Breast epithelium (tissue), 4 donors: ENCODE measurements at places on chromosomes 3 and 15. TPM values are rescaled to one million over a fixed set of nuclear protein-coding genes. Genes with fewer than 3 reads are reported as not detected.
A peak's percentile ranks its signal among the peaks of the same experiment; 100 is the strongest.

DNA sequence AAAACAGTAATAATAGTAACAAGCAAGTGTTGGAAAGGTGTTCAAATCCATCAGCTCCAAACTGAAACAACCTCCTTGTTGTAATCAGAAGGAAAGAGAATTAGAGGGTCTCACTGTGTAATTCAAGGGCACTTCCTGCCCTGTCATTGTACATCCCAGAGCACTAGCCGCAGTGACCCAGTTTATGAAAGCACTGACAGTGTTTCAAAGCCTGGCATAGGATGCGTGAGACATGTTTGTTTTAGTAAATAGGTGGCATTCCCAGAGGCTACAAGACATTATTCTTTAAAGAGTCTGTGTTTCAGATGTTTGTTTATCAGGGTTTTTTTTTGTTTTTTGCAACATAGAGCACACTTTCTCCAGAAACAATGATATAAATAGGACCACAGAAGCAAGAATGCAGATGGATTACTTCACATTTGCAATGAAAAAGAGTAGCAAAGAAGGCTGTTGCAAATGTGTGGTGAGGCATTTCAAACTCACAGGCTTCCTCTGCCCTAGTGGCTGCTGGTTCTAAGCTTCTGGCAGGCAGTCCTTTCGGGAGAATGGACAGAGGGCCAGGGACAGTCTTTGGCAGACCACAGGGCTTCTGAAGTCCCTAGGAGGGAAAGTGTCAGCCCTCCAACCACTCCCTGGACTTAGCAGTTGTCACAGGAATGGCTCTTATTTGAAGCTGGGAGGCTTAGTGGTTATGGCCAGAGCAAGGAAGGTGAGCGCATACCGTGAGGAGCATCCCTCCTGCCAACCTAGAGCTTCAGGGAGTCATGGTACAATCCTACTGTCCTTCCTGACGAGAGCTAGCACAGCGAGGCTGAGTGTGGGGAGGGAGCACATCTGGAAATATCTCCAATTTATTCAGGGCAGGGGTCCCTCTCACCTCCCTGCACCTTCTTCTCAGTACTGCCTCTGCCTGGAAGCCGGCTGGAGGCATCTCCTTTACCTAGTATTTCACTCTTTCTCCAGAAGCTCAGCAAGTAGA is 31.4 kb upstream of the TIPARP start:
- H3K36me3 ChIP-seq = no peaks in the 10 kb centered on the region
- H3K27ac ChIP-seq = no peak overlapping the region
- no peak for DNase-seq
- no peak overlapping the region for H3K4me3 ChIP-seq
- no peaks in the 10 kb centered on the region for H3K27me3 ChIP-seq

The CIB2 gene
- 5.8 TPM for total RNA-seq

The IGF2BP2 gene
- total RNA-seq = 23.8 TPM

DNA sequence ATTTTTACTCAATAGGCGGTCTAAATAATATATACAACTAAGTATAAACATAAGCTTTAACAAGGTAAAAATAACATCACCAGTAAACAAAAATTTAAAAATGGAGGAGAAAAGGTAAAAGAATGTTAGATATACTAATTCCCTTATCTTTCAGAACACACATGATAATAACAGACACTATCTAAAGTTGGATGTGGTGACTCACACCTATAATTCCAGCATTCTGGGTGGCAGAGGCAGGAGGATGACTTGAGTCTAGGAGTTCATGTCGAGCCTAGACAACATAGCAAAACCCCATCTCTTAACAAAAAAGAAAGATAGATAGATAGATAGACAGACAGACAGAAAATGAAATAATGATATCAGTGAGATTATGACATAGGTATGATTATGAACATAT is 85.1 kb downstream of the STAG1 start:
- no peak overlapping the region for H3K27ac ChIP-seq
- DNase-seq = no peak
- H3K4me1 ChIP-seq = no peaks in the 10 kb centered on the region
- H3K27me3 ChIP-seq = no peaks in the 10 kb centered on the region
- H3K36me3 ChIP-seq = no peaks in the 10 kb centered on the region
- no peak overlapping the region for H3K4me3 ChIP-seq

The ARHGEF26 gene
- 19.8 TPM for total RNA-seq

DNA sequence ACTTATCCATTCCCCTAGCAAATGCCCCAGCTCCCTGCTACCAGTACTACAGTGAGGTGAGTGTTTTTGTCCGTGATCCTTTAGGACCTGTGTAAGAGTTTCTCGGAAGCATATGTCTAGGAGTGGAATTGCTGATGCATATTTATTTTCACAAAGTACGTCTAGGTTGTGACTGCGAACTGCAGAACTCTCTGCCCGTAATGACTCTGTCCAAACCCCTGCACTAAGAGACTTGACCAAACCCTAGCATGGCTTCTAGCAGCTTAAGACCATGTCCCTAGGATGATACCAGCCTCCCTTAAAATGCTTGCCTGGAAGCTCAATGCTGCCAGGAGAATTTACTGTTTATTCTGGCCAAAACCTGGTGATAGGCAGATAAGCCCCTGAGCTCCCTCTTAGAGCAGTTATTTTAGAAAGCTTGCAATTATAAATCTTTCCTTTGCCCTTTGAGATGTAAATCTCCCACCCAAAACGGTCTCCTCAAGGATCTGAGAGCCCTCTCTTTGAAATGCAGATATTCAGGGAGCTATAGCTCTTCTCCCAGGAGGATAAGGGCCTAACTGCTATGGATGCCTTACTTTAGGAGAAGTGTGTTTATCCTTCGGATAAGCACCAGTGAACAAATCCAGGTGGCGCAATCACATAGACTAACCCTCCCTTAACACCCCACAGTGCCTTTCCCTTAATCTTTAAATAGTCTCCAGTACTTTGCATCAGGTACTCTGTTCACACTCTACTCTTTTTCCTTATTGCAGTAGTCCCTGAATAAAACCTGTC is 14.7 kb upstream of the CA12 start:
- no peak for DNase-seq
- H3K27me3 ChIP-seq = no peaks in the 10 kb centered on the region
- no peaks in the 10 kb centered on the region for H3K36me3 ChIP-seq
- no peaks in the 10 kb centered on the region for H3K4me1 ChIP-seq
- peak overlapping the region; percentile 6 for H3K27ac ChIP-seq
- H3K4me3 ChIP-seq = no peak overlapping the region

DNA sequence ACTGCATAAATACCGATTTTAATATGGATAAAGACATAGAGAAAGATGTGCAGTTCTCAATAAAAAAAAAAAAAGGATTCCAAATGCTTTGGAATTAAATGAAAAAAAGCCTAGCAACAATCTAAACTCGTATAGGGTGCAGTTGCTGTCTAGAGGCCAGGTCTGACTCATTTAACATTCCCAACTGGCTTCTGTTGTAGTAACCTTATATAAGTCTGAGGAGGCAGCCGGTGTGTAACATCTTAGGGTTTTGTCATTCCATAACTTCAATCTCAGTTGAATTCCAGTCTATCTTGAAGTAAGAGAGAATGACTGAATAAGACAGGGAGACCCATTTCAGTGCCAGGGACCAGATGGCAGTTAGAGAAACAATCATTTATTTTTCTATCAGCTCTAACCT is 6.5 kb downstream of the PDCD10 start:
- no peaks in the 10 kb centered on the region for H3K36me3 ChIP-seq
- H3K4me3 ChIP-seq = no peak overlapping the region
- no peak for DNase-seq
- no peak overlapping the region for H3K27ac ChIP-seq
- H3K27me3 ChIP-seq = no peaks in the 10 kb centered on the region

The GABRB3 gene
- total RNA-seq = 1.1 TPM

DNA sequence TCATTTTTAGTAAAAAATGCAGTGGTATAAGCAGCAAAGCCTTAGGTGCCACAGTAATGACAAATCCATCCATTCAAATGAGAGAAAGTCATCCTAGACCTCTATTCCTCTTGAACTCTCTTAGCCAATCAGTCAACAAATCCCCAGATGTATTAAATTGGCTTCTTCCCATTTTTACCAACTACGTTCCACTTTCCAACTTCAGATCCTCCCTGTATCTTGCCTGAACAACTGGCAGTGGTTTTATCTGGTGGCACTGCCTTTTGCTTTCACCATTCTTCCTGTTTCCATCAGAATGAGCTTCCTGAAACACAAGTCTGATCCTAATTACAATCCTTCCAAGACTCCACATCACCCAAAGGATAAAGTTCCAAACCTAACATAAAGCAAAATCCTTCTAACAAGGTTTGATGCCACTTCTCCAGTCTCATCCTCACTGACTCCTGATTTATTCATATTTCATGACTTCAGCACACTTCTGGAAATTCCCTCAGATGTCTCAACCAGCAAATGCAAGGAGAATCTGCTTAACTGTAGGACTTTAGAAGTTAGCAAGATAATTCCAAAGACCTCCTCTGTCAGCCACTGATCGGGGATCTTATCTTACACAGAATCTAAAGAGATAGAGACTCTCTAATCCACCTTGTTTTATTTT is 69.8 kb upstream of the SLC4A7 start:
- H3K27ac ChIP-seq = peak overlapping the region; percentile 52
- H3K36me3 ChIP-seq = no peaks in the 10 kb centered on the region
- H3K4me1 ChIP-seq = no peaks in the 10 kb centered on the region
- no peak overlapping the region for H3K4me3 ChIP-seq

The ANKRD34C gene
- total RNA-seq = not detected

- H3K4me3 ChIP-seq = peak overlapping the region; percentile 85
- no peak for DNase-seq
- H3K4me1 ChIP-seq = peaks cover 4% of the 10 kb centered on the region
- no peaks in the 10 kb centered on the region for H3K36me3 ChIP-seq
These were observed 2.5 kb downstream of the KLF13 start for GRCh38 chr15:31328969-31329639.

- H3K4me3 ChIP-seq = no peak overlapping the region
- no peak for DNase-seq
- no peak overlapping the region for H3K27ac ChIP-seq
- H3K4me1 ChIP-seq = no peaks in the 10 kb centered on the region
These were observed 96.7 kb downstream of the LSM3 start for GRCh38 chr3:14274999-14275961.
